Substantia nigra (tissue), 51 donors: ENCODE measurements at places on chromosomes 3 and 15.

GRCh38 chr3:43287500-43287873, 1.1 kb downstream of the SNRK start:
- DNase-seq: no peak

- no peak for DNase-seq
Observed at GRCh38 chr3:46059432-46059831, 32.1 kb upstream of the XCR1 start.

DNA sequence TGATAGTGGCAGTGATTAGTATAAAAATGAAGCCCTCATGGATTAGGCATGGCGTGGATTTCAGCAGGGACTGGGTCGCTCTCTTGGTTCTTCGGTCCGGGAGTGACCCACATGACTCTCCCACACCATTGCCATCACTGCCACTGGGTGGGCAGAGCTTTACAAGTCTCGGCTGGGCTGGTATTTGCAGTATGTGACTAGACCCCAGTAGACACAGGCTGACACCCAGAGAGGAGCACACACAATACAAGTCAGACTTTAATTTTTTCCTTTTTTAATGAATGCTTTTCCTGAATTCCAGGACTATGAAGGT, 1.5 kb downstream of the SV2B start:
- DNase-seq: peak; percentile 26

GRCh38 chr15:69531665-69532027, 79.0 kb downstream of the RPLP1 start:
- no peak for DNase-seq

- no peak for DNase-seq
Observed at GRCh38 chr3:179526989-179527391, 35.7 kb upstream of the ACTL6A start.

- DNase-seq: no peak
Observed at GRCh38 chr3:78041486-78041885, 1001.6 kb downstream of the ROBO2 start.

- DNase-seq: no peak
Observed at GRCh38 chr3:111861391-111861790, 2.3 kb downstream of the PHLDB2 start.

DNA sequence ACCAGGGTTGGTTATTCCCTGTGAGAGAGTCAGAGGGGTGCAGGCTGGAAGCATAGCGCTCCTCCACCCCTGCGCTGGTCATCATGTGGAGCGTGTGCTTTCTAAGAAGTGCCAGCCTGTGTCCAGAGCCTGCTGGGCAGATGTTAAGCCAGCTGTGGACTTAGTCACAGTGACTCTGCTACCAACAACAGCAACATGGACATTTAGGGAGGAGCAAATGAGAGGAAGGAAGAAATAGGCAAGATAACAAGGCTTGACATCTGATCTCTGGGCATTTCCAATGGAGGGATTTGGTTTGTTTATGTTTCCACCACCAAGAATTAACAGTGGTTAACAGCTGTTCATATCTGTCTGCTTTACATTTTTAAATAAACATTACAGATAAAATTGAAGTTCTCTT, 36.4 kb upstream of the MYZAP start:
- no peak for DNase-seq

DNA sequence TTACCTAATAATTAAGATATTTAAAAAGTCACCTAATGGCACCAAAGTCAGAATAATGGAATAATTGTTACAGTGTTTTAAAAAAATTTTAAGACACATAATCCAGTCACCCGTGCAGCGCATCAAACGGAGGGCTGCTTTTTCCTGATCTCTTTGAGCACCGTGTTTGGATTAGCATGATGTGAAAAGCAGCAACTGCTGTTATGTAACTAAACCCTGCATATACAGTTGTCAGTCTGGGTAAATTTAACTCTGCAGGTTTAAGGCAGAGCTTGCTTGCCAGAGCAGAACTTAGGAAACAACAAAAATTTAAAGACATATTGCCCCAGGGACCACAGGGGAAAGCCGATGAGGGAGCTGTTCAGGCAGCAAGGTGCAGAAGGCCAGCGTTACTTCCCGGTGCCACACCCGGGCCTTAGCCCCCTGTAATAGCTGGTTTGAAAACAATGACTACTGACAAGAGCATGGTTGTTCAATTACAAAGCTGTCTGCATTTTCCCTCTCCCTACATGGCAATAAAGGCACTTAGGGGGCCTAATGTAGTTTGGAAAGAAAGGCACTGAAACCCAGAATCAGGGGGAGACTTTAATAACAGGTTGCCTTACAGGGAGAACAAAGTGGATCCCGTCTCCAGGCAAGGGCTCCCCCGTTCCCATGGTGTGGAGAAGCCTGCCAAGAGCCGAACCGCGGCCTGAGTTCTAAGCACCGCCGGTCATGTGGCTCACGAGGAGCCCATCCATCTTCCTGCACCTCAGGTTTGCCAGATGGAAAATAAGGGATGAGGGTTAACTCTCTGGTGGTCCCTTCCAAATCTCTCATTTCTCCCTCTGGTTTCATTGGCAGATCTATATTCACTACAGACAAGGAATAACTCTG, 32.2 kb downstream of the RORA start:
- peak; percentile 9 for DNase-seq

DNA sequence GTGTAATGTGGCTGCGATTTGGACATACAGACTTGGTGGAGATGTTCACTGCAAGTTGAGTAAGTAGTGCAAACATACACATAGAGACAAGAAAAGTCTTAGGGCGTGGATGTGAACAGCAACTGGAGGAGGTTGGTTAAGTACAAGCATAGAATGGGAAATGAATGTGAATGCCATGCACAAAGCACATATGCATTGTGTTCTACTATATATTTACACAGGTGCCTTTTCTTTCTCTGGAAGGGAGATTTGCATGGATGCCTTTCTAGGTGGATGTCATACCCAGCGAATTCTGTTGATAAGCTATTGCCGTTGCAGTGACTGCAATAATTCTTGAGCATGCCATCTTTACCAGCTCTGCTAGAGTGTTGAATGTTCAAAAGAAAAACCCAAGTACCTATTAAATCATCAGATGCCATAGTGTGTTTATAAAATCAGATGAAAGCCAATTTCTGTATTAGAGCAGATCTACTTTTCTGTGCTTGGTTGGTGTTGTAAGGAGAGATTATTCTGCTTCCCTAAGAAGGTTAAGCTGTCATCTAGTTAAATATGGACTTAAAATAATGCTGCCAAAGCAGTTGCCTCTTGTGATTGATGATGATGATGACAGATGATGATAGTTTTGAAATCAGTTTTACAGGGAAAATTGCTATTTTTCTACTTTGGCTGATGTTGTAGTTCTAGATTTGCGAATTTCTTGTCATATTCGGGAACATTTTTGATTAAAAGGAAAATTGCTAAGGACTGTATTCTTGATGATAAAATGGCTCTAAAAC, 148.4 kb downstream of the CNTN4 start:
- no peak for DNase-seq

- peak; percentile 36 for DNase-seq
Observed at GRCh38 chr3:47571391-47572175, 7.1 kb downstream of the CSPG5 start.

- no peak for DNase-seq
Observed at GRCh38 chr3:70646635-70647034, 334.2 kb upstream of the MDFIC2 start.

GRCh38 chr3:157160658-157161424, 894 bp upstream of the CCNL1 start:
- DNase-seq: peak; percentile 73

DNA sequence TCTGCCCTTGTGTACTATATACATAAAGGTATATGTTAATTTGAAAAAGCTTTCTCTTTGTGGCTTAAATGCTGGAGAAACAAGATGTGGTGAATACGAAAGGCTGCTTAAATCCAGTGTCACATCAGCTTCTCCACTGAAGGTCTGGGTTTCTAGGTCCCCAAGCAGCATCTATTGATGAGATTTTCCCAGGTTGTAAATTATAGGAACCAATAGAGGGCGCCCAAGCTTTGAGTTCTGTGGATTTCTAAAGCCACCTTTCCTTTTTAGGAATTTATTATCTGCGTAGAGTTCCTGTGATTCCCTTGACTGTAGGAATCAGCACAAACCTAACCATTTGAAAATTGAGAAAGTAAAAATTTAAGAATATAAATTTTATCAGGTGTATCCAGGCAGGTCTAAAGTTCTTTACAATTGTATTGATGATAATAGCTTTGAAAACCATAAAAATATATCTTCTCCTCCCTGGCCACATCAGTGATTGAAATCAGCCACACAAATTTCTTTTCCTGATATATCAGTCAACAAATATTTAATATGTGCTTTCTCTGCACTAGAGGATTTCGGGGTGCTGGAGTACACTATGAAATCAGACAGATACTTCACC, 88.3 kb upstream of the ADAMTSL3 start:
- DNase-seq: no peak

- no peak for DNase-seq
Observed at GRCh38 chr15:99507016-99507503, 58.7 kb upstream of the MEF2A start.

- DNase-seq: no peak
Observed at GRCh38 chr15:74209997-74210671, 7.5 kb upstream of the STRA6 start.

GRCh38 chr15:58498821-58499580, 67.2 kb downstream of the LIPC start:
- peak; percentile 14 for DNase-seq

GRCh38 chr3:72034986-72035385, 250.0 kb upstream of the PROK2 start:
- DNase-seq: no peak

GRCh38 chr3:100216713-100217112, 44.1 kb upstream of the TBC1D23 start:
- DNase-seq: no peak

- DNase-seq: no peak
Observed at GRCh38 chr15:31111091-31111647, 9.6 kb upstream of the TRPM1 start.

- DNase-seq: peak; percentile 15
Observed at GRCh38 chr15:57237301-57237642, 139.0 kb upstream of the CGNL1 start.

DNA sequence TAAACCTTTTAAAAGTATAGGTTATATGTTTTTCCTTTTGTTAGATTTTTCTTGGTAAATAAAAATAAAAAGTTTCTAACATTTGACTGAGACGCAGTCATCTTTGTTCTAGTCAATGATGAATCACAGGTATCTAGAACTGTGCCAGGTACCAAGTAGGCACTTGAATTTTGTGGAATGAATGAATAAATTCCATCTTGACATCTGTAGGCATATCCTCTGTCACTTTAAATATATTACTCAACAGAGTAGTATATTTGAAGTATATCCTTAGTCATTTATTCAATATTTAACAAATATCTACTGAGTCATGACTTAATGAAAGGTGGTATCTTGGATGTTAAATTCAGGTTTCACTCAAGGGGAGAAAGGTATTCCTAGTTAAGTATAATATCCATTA, 828.4 kb downstream of the TUSC7 start:
- DNase-seq: no peak

GRCh38 chr3:76969471-76969870, 70.4 kb upstream of the ROBO2 start:
- no peak for DNase-seq

GRCh38 chr3:178754852-178755510, 218.7 kb downstream of the KCNMB2 start:
- DNase-seq: no peak

- no peak for DNase-seq
Observed at GRCh38 chr3:20406611-20407011, 220.6 kb upstream of the SGO1 start.

GRCh38 chr3:128068156-128068620, 16.0 kb downstream of the SEC61A1 start:
- DNase-seq: no peak

DNA sequence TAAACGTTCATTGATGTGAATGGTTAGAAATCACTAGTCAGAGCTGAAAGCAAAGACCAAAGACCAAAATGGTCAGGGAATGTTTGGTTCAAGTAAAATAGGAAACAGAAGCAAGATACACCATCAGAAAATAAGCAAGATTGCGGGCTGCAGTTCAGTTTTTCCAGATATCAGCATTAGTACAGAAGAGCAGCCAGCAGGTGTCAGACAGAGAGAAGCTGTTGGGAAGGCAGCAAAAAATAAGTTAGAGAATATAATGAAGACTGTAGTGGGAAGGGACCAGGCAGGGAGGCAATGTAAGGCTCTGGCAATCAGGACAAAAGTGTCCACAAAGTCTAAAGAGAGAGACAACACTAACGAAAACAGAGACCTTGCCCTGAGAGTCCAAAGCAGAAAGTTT, 639.4 kb upstream of the NAALADL2 start:
- no peak for DNase-seq

GRCh38 chr3:146156666-146157314, 4.2 kb downstream of the PLOD2 start:
- DNase-seq: no peak

GRCh38 chr15:59550530-59550929, 61.1 kb upstream of the GCNT3 start:
- DNase-seq: no peak

DNA sequence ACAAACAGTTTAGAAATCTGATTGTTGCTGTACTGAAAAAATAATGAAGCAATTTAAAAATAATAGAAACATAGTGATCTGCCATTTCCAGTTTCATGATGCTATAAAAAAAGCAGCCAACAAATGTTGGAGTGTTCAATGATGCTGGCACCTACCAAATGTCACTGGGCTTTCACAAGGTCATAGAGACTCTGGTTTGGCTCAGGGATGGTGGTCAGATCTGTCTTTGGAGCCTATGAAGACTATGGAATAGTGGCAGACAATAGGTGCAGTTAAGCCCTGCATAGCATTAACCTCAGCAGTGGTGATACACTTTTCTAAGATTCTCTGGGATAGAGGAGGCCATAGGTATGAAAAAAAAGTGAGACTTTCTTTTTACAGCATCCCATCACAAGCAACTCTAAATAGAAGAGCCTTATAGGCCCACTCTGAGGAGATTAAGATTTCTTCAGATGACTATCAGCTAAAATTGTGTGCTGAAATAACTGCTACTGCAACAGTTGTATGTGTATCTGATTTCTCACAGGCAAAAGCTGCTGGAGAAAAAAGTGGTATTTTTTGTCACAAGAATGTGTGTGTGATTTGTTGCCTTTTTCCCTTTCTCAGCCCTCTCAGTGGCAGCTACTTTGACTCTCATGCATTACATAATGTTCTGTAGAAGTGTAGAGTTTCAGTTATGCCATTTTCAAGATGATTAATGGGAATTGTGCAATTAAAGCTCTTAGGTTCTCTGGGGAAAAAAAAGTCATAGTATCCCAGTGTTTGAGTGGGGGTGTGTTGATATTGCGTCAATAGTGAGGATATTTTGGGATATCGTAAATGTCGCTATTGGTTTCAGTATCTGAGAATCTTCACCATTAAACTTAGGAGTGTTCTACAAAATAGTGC, 137.4 kb downstream of the MBNL1 start:
- no peak for DNase-seq
